Head of caudate nucleus (tissue), 42 donors: ENCODE measurements at places on chromosomes 12 and 14.

DNA sequence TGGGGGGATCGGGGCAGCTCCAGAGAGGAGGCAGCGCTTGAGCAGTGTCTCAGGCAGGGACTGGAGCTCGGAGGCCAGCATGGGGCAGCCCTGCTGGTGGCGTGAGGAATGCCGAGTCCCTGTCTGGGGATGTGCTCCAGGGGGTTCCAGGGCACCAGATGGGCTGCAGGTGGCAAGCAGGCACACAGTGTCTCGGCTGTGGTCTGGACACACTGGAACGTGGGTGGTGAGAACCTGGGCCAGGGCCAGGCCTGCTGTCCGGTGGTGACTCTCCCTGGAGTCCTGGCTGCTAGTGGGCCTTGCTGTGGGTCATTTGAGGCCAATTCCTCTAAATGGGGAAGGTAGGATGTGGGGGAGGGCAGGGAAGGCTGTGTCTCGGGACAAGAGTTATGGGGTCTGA lies 199.4 kb upstream of the RTL1 start:
- DNase-seq: peak; percentile 23

- no peak for DNase-seq
These were observed 72.9 kb upstream of the SFSWAP start for GRCh38 chr12:131637986-131638385.

DNA sequence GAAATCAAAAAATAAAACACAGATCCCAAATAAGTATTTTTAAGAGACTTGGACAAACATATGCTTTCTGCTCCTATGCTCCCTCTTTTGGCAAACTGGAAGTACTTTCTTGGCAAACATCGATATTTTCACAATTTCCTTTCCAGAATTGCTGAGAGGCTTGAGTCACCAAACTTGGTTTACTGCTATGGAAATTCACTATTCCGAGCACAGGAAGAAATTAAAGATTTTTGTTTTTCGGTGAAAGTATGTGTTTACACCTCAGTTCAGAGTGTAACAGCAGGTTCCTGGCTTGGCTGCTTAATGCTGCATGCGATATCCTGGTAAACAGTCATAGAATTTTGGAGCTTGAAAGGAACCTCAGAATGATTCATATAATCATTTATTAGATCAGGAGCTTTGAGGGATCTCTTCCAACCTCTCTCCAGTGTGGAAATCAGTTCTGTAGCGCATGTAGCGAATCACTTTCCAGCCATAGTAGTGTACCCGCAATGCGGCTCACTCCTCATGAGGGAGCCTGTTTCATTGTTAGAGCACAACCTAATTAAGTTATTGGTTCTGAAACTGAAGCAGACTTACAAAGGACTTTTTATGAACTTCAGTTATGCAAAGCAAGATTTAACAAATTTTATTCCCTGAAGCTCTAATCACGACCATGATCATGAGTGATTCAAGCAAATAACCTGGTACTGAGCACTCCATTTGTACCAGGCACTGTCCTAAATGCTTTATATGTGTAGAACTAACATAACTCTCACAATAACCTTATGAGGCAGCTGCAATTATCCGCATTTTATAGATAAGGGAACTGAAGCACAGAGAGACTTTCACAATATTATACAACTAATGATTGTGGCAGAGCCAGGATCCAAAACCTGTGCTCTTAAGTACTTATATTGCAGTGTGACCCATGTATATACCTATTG lies 56.4 kb upstream of the ATP2A2 start:
- peak; percentile 26 for DNase-seq

- no peak for DNase-seq
These were observed 66.3 kb downstream of the CKB start for GRCh38 chr14:103456167-103456835.

- no peak for DNase-seq
These were observed 58.9 kb downstream of the FBXO34 start for GRCh38 chr14:55329999-55330710.

DNA sequence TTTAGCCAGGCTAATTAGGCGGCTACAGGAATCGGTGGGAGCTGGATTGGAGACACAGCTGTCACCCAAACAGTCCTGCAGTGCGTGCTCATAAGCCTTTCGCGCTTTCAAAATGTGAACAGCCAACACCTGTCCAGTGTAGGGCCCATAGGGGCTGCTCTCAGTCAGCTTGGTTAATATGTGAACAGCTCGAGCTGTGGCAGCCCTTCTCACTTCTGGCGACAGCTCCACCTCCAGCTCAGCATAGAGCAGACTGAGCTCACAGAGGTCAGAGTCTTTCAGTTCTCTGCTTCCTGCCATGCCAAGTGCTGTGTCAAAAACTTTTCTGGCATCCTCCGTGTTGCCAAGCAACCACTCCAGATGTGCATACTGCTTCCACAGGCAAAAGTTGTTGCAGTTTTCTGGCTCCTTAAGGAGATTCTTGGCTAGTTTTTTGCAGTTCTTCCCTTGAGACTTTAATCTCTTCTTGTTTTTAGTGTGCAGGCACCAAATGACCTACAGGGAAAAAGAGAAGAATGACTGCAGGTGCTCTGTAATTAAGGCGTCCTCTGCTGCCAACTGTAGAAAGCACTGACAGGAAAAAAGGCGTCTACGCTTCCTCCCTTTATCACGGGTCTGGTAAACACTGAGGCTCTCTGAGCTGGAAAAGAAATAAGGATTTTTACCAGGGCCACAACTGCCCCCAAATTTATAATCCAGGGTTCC lies 32.5 kb downstream of the PSMC1 start:
- DNase-seq: no peak

DNA sequence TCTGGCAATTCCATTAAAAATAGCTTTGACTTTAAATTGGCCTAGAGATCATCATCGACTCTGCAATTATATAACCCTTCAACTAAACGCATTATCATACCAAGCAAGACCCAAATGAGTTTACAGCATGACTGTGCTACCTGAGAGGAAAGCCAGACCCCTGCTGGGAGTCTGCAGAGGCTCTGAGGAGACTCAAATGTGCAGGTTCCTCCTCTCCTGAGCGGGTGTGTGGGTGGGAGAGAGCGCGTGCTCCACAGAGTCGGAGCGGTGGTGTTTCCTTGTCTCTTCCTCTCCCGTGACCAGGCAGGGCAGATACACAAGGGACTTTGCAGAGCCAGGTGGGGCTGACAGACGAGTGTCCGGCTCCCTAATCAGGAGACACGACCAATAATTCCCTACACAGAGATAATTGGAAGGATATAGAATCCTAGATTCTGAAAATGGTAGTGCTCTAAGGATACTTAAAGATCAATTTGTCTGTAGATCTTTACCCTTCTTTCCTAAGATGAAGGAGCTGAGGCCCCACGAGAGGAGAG lies 74.1 kb downstream of the SLC8A3 start:
- DNase-seq: peak; percentile 51

DNA sequence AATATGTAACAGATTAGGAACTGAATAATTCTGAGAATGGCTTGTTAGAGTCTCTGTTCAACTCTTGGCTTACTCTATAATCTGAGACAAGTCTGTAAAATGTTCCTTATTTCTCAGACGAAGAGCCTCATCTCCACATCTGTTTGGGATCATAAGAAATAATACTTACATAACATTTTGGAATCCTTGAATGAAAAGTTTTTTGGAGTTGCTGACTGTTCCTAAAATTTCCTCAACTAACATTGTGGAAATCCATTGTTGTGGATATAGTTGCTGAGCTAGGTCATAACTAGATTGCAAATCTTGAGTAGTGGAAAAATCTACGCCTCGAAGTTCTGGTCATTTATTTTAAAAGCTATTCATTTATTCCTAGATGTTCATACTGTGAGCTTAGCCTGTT lies 402.9 kb downstream of the ZFP36L1 start:
- no peak for DNase-seq

DNA sequence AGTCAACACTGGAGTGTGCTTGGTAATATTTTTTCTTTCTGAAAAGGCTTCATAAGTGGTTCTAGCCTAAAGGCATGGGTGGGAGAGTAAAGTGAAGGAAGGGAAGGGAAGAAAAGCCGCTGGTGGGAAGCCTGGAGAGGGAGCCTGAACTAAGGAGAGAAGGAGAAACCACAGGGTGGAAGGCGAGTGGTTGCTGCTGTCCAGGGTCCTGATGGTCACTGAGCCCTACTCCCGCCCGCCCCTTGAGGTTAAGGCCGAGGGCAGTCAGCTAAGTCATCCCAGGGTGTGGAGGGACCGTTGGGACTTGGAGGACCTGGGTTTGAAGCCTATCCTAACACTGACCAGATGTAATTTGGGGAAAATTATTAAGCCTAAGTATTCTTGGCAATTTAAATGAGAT lies 189.1 kb downstream of the PIWIL1 start:
- no peak for DNase-seq

DNA sequence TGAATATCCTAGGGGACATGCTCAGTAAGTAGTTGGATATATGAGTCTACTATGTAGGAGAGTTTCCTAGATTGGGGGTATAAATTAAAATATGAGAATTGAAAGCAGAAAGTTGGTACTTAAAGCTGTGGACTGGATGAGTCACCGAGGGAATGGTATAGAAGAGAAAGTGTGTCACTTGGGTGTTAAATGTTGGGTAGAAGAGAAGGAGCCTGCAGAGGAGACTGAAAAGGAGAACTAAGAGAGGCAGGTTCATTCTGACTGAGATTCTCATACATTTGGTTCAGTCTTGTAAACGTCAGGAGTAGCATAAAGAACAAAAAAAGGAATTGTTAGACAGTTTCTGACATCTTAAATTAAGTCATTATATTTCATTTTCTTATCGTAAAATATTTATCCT lies 19.9 kb downstream of the LRRC9 start:
- no peak for DNase-seq

DNA sequence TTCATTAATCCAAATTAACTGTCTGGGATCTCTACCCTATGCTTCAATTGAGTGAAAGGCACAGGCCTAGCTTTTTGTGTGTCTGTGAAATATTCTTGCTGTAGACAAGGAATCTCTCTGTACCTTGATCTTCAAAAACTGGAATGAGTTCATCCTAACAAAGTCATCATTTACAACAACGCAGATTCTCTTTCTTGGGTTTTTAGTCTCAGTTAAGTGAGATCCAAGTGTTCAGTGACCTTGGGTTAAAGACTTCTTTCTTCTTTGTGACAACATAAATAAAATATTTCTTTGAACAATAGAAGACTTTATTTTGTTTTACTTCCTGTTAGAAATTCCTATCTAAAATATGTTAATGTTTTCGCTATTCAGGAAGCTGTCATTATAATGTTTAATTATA lies 192.2 kb upstream of the LMNTD1 start:
- no peak for DNase-seq

DNA sequence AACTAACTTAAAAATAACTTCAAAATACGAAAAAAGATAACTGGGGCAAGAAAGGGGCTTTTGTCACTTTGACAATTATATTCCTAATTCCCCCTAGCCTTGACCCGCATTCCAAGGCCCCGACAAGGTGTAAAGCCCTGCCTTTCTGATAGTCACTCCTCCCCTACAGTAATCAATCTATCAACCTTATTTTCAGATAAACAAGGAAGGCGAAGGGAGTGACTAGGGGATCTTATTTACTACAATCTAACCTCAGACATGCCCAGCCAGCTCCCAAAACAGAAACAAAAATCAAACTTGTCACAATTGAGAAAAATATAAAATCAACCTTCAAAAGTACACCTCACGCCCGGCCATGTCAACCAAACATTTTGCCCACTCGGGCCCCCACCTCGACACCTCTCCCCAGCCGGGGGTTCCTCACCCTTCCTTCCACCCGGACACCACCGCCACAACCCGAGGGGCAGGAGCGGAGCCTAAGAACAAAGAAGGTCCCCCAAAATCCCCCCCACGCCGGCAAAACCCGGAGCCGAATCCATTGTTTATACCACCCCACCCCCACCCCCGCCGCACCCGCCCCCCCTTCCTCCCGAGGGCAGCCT lies 562 bp downstream of the ZFYVE1 start:
- no peak for DNase-seq

GRCh38 chr12:45257185-45257930 lies 41.5 kb downstream of the ANO6 start:
- DNase-seq: no peak

GRCh38 chr12:45879363-45879895 lies 110.9 kb downstream of the SCAF11 start:
- DNase-seq: no peak

DNA sequence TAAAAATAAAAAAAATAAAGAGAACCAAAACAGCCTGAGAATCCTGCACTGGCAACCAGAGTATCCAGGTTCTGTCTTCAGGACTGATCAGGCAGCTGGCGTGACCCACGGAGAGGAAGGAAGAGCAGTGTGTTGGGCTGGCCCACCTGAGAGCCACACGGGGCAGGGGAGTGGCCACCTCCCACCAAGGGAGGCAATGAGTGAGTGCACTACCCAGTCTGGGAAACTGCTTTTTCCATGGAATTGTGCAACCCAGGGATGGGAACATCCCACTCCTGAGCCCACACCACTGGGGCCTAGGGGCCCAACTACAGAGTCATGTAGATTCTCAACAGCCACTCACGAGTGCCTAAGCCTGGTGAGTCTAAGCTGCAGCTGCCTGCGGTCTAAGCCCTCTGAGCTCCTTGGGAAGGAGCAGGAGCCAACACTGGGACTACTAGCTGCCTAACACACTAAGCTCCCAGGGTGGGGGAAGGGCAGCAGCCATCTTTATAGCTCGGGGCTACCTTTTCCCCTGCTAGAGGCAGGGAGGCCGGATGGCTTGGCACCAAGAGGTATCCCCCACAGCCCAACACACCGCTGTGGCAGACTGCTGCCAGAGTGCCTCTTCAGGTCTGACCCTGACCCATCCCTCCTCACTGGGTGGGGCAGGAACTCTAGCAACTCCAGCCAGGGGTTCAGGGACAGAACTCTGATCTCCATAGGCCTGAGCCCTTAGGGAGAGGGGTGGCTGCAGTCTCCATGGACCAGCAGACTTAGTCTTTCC lies 610.9 kb downstream of the RERGL start:
- no peak for DNase-seq

DNA sequence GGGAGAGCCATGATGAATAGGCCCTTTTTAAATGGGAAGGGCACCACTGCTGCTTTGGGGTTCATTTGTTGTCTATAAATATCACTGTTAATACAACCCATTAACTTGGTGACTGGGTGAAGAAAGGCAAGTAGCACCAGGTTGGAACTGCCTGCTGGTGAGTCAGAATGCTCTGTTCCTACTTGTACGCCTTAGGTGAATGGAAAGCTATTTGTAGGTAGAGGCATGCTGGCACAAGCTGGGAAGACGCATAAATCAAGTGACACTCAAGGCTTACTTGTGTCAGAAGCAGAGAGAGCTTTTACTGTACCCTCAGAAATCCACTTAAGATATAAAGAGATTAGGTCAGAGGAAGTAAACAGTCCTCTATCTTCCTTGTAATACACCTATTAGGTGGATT lies 142.5 kb downstream of the TMX1 start:
- DNase-seq: no peak

GRCh38 chr12:114809097-114809496 lies 125.1 kb upstream of the TBX3 start:
- no peak for DNase-seq

GRCh38 chr12:124744659-124745464 lies 118.8 kb downstream of the SCARB1 start:
- DNase-seq: no peak

DNA sequence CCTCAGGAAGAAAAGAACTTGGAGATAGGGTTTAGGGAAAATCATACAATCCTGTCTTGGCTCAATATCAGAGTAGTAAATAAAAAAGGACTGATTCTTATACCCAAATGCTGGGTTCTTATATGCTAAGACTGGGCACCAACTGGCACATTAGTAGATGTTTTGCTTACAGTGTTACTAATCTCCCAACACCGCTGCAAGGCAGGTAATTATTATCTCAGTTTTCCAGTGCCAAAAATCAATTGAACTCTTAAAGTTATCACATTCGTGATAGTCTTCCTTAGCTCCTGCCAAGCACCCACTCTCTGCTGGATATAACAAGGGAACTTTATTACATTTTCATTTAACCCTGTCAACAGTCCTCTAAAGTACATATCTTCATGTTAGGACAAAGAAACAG lies 25.0 kb upstream of the HIGD1C start:
- no peak for DNase-seq
